ENCODE measurements at places on chromosomes 11 and 22. TPM values are rescaled to one million over a fixed set of nuclear protein-coding genes. Genes with fewer than 3 reads are reported as not detected.

Gene NXPE4
- not detected for total RNA-seq

Gene PAX6
- under 0.01 TPM for total RNA-seq

Gene YIF1A
- 165 TPM for total RNA-seq

Gene SYT12
- 4.1 TPM for total RNA-seq

Gene KLHDC7B
- 0.29 TPM for total RNA-seq

Gene GRIA4
- not detected for total RNA-seq

Gene OR51I1
- total RNA-seq: not detected

Gene GGTLC2
- not detected for total RNA-seq

Gene EFCAB6
- 1.8 TPM for total RNA-seq

Gene CST6
- total RNA-seq: 2.9 TPM

Gene ANO9
- under 0.01 TPM for total RNA-seq

Gene CD3D
- not detected for total RNA-seq

Gene CCDC90B
- total RNA-seq: 63.6 TPM
